ENCODE measurements at places on chromosomes 6 and 20. TPM values are rescaled to one million over a fixed set of nuclear protein-coding genes. Genes with fewer than 3 reads are reported as not detected.

The TNFAIP3 gene
- total RNA-seq, result 94.8 TPM

GRCh38 chr6:21436625-21437024 lies 156.9 kb upstream of the SOX4 start:
- DNase-seq, result no peak

GRCh38 chr20:11207749-11208502 lies 534.1 kb upstream of the JAG1 start:
- DNase-seq, result peak; percentile 5

DNA sequence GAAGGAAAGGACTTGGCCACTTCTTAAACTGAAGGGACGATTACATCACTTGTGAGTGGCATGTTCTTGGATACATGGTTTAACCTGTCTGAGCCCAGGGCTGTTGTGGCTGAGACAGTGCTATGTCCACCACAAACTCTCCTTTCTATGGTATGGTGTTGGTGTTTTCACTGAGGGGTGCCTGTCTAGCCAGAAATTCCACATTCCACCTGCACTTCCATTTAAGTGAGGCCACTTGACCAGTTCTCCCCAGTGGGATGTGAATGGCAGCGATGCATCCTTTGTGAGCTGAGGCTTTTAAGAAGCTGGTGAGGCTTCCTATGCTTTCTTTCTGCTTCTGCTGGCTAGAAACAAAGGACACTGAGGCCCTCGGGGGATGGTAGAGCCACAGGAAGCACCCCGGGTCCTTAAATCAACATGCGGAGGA lies 151.4 kb upstream of the CHD6 start:
- no peak for DNase-seq

DNA sequence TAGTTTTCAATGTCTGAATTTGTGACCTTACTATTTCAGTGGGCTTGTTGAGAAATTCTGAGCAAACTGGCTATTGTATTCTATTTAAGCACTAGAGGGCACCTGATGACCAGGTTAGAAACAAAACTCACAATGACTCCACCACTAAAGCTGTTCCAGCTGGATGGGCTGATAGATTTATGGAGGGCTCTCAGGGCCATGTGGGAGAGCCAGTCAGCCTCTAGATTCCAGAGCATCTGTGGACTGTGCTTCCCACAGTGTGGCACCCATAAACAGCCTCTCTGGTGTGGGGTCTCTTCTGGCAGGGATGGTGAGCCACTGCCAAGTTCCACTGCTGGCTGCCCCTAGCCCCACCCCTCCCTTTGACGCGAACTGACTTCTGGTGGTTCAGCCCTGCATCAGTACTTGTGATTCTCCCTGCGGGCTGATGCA lies 29.2 kb downstream of the C6orf58 start:
- peak; percentile 13 for DNase-seq

DNA sequence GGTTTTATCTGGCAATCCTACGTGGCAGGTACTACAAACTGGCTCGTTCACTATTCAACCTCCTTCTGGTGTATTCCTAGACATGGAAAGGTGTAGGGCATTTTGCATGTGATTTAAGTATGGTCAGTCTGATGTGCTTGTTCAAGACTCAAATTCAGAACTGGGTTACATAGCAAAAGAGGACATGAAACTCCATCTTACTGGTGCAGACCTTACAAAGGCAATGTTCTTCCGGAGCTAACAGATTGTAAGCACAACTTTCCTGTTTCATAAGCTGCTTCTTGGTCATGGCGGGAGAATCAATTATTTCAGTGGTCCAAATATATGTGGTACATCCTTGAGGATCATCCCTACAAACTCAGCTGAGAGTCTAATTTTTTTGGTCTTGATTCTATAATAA lies 703.4 kb downstream of the EPM2A start:
- DNase-seq, result no peak

DNA sequence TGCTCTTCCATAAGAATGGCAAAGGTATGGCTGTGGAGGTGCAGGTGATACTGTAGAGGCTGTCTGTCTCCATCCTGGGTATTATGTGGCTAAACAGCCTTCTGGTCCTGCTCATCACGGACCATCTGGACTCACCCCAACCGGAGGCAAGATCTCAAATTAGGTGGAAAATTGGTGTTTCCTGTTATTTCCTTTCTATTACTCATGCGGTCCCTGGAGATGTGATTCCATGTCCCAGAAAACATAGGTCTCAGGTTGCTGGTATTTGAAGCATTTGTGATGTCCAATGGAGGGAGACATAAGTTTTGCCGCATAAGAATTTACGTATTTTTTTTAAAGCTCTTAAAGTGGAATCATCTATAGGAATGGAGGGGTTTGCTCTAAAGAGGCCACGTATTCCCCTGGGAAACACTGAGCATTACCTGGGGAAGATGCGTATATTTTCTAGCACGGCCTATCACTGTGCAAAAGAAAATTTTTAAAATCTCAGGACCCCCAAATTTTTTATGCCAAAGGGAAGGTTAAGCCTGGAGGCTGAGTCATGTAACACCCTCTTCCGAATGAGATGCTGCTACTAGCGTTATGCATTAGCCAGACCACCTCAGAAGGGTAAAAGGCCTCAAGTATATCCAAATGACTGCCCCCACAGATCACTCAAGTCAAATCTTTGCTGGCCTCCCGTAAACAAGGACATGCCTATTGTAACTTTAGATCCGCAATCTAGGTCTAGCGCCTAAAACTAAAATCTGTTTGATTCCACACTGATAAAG lies 22.4 kb upstream of the PBOV1 start:
- no peak for DNase-seq

GRCh38 chr6:159620947-159621346 lies 72.1 kb downstream of the SOD2 start:
- DNase-seq, result no peak

- peak; percentile 45 for DNase-seq
Measured at GRCh38 chr6:152642578-152643375, 5.6 kb upstream of the SYNE1 start.

DNA sequence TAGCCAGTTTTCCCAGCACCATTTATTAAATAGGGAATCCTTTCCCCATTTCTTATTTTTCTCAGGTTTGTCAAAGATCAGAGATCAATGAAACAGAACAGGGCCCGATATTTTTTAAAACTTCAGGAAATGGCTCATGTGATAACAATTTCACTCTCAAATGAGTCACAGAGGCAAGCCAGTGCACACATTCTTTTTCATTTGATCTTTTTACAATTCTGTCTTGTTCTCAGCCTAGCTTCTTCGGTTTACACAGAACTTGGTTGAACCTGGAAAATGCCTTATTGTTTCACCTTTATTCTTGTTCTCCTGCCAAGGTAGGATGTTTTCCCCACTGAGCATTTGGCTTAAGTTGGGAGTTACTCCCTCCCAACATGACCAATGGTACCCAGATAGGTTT lies 258.9 kb downstream of the COL12A1 start:
- no peak for DNase-seq

Data from NCI-H460 (cell line).